ENCODE measurements at places on chromosomes 6 and 20.
A peak's percentile ranks its signal among the peaks of the same experiment; 100 is the strongest.

DNA sequence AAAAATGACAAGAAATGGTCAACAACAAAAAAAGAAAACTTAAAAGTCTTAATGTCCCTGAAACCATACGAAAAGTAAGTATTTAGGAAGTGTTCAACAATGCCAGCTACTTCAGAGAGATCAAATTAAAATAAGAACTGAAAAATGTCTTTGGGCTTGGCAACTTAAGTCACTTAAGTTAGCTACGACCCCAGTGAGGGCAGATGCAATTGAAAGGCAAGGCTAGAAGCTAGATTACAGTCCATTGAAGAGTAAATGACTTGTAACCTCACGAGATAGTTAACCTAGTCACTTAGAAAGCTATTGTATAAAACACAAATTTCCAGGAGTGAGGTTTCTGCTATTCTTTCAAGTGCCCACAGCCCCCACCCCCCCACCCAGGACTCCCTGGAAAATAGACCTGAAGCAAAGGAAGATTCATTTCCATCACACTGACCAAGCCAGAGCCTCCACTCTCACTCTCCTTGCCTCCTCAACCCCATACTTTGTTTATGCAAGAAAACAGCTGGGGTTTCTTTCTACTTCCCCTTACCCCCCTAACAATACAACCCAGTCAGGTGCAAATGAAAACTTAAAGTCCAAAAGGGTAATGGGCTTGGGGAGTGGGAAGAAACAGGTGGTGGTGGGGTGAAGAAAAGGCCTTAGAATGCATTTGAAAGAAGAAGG lies 14.6 kb downstream of the RTN4IP1 start:
- no peak for DNase-seq
- H3K27ac ChIP-seq: no peak overlapping the region
- H3K4me1 ChIP-seq: no peaks in the 10 kb centered on the region
- no peak overlapping the region for H3K4me3 ChIP-seq

- no peaks in the 10 kb centered on the region for H3K36me3 ChIP-seq
- H3K27me3 ChIP-seq: no peaks in the 10 kb centered on the region
- H3K27ac ChIP-seq: no peak overlapping the region
- H3K4me1 ChIP-seq: no peaks in the 10 kb centered on the region
- DNase-seq: no peak
- no peak overlapping the region for H3K4me3 ChIP-seq
Measured at GRCh38 chr20:19094959-19095541, 117.4 kb upstream of the SLC24A3 start.

GRCh38 chr6:137846772-137847313 lies 20.2 kb upstream of the TNFAIP3 start:
- H3K4me3 ChIP-seq: no peak overlapping the region
- no peak overlapping the region for H3K27ac ChIP-seq
- no peak for DNase-seq
- H3K27me3 ChIP-seq: no peaks in the 10 kb centered on the region
- peaks cover 8% of the 10 kb centered on the region for H3K4me1 ChIP-seq

DNA sequence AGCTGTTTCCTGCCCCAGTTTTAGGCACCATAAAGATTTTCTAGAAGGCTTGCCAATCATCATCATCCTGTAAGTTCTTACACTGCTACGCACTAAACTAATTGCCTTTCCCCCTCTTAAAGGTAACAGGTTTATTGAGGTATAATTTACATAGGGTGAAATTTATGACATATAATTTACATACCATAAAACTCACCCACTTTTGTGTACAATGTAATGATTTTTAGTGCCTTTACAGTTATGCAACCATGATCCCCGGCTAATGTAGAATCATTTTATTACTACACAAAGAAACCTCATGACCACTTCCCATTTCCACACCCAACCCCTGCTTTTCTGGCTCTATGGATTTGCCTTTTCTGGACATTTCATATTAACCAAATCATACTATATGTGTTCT lies 21.1 kb downstream of the GCNT2 start:
- H3K27ac ChIP-seq: no peak overlapping the region
- no peaks in the 10 kb centered on the region for H3K36me3 ChIP-seq
- H3K27me3 ChIP-seq: no peaks in the 10 kb centered on the region
- H3K4me1 ChIP-seq: no peaks in the 10 kb centered on the region
- H3K4me3 ChIP-seq: no peak overlapping the region

GRCh38 chr6:148779142-148779562 lies 32.3 kb downstream of the UST start:
- H3K36me3 ChIP-seq: no peaks in the 10 kb centered on the region
- H3K27me3 ChIP-seq: no peaks in the 10 kb centered on the region
- peak; percentile 67 for DNase-seq
- H3K27ac ChIP-seq: no peak overlapping the region
- H3K4me3 ChIP-seq: no peak overlapping the region

GRCh38 chr6:56158571-56158970 lies 88.8 kb downstream of the COL21A1 start:
- no peaks in the 10 kb centered on the region for H3K36me3 ChIP-seq
- H3K27me3 ChIP-seq: no peaks in the 10 kb centered on the region
- H3K27ac ChIP-seq: no peak overlapping the region
- no peak for DNase-seq

- no peak for DNase-seq
- H3K27me3 ChIP-seq: no peaks in the 10 kb centered on the region
- H3K4me3 ChIP-seq: no peak overlapping the region
- H3K4me1 ChIP-seq: no peaks in the 10 kb centered on the region
- no peaks in the 10 kb centered on the region for H3K36me3 ChIP-seq
Measured at GRCh38 chr6:78251931-78252330, 599.1 kb downstream of the MEI4 start.

- no peaks in the 10 kb centered on the region for H3K27me3 ChIP-seq
- no peak overlapping the region for H3K27ac ChIP-seq
- H3K36me3 ChIP-seq: no peaks in the 10 kb centered on the region
Measured at GRCh38 chr20:48195121-48195870, 410.0 kb upstream of the SULF2 start.

- no peak overlapping the region for H3K27ac ChIP-seq
- H3K27me3 ChIP-seq: no peaks in the 10 kb centered on the region
- no peak overlapping the region for H3K4me3 ChIP-seq
- H3K36me3 ChIP-seq: peaks cover 19% of the 10 kb centered on the region
- no peaks in the 10 kb centered on the region for H3K4me1 ChIP-seq
- DNase-seq: no peak
Measured at GRCh38 chr6:36210886-36211595, 14.5 kb downstream of the BRPF3 start.

DNA sequence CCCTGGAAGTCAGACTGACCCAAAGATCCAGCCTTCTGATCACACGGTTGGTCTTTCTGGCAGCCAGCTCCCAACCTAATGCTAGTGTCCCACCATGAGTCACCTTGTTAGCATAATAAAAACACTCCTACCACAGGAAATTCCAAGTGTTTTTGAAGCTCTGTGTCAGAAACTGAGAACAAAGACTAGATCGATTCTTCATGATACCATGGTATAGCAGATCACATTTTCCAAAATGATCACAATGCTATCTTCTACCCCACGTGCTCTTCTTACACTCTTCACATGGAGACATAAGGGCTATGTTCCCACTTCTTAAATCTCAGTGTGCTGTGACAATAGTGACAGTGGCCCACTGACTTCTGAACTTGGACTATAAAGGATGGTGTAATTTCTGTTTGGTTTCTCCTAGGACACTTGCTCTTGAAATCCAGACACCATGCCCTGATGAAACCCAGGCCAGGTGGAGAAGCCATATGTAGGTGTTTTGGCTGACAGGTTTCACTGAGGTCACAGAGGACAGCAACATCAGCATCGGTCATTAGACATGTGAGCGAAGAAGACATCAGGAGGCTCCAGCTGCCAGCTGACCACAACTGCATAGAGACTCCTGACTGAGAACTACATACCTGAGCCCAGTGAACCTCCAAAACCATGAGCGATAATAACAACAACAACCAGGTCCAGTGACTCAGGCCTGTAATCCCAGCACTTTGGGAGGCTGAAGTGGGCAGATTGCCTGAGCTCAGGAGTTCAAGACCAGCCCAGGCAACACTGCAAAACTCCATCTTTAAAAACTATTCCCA lies 57.5 kb downstream of the MKKS start:
- no peak overlapping the region for H3K4me3 ChIP-seq
- peak; percentile 94 for DNase-seq
- peaks cover 2% of the 10 kb centered on the region for H3K4me1 ChIP-seq
- no peaks in the 10 kb centered on the region for H3K36me3 ChIP-seq

DNA sequence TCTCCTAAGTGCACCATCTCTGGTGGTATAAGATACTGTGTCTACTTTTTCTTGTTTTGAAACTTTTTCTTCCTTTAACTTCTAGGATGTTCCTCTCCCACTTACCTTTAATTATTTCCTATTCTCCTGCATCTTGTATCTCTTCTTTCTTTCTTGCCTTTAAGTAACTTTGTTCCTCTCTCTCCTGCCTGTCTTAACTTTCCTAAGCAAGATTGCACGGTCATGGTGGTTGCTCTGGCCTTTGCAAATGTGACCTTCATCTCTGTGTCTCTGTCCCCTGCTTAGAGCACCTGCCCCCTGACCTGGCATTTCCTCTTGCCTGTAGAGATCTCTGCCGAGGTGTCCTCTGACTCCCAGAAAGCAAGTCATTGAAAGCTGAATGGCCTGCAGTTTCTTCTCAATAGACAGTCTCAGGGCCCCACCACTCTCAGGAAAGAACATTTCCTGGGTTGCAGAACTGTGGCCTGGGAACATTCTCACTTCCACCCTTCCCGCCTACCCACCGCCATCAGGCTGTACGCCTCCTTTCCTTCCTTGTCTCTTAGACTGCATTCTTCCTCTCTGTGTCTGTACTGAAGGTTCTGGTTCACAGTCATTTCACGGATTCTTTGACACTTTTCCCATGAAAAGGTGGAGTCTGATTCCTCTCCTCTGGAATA lies 12.8 kb downstream of the ZDHHC14 start:
- H3K27ac ChIP-seq: no peak overlapping the region
- H3K4me1 ChIP-seq: no peaks in the 10 kb centered on the region
- H3K4me3 ChIP-seq: no peak overlapping the region
- no peak for DNase-seq
- H3K27me3 ChIP-seq: no peaks in the 10 kb centered on the region
- no peaks in the 10 kb centered on the region for H3K36me3 ChIP-seq

DNA sequence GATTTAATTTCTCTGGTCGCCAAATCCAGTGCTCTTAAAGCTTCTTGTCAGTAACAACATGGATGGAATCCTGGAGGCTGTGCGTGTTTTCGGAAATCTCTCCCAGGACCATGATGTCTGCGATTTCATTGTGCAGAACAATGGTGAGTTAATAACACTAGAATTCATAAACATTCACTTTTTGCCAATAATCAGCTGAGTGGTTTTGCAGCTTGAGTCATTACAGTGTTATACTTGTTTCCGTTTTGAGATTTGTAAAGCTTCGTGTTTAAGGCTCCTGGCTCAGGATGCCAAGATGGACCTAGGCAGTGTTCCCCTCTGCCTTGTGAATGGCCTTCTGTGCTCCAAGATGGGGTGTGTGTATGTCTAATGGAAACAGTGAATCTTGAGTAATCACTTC lies 113.8 kb downstream of the ARMC2 start:
- H3K4me1 ChIP-seq: no peaks in the 10 kb centered on the region
- H3K36me3 ChIP-seq: no peaks in the 10 kb centered on the region
- DNase-seq: peak; percentile 89

DNA sequence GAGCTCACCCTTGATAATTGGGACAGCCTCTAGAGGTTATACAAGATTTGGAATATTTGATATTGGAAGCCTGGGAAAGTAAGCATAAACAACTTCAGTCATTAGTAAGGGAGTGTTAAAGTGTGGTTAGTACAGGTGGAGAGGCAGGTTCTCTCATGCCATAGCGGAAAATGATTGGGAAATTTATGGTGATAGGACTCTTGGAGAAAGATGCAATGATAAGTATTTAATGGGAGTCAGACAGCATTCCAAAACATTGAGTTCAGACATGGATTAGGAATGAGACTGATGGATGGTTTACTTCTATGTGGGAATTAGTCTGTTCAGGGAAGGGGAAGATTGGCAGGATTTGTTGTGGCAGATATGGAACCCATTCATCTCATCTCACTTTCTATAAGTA lies 152.7 kb downstream of the MCHR2 start:
- H3K27ac ChIP-seq: no peak overlapping the region
- no peaks in the 10 kb centered on the region for H3K27me3 ChIP-seq
- no peaks in the 10 kb centered on the region for H3K36me3 ChIP-seq

- DNase-seq: peak; percentile 52
- H3K27ac ChIP-seq: no peak overlapping the region
- H3K4me3 ChIP-seq: no peak overlapping the region
- H3K4me1 ChIP-seq: no peaks in the 10 kb centered on the region
Measured at GRCh38 chr20:7723284-7723683, 217.0 kb downstream of the HAO1 start.
